ENCODE measurements at places on chromosomes 4 and X. TPM values are rescaled to one million over a fixed set of nuclear protein-coding genes. Genes with fewer than 3 reads are reported as not detected.

Gene ZNF185
- total RNA-seq: 9.4 TPM

DNA sequence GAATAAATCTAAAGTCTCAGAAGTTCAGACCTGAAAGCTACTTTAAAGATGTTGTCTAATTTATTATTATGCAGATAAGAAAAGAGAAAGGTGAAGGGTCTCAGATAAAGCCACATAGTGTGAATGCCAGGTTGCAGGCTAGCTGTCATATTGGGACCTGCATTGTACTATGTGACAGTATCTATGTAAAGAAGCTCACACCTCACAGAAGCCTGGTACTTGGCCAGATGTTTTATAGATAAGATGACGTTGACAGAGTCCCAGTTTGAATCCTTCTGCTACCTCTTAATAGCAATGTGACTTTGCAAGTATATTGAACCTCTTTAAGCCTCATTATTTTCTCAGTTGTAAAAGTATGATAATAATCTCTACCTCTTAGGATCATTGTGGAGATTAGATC lies 227.0 kb downstream of the SPRY1 start:
- no peak for DNase-seq

Gene CCKAR
- total RNA-seq: not detected

DNA sequence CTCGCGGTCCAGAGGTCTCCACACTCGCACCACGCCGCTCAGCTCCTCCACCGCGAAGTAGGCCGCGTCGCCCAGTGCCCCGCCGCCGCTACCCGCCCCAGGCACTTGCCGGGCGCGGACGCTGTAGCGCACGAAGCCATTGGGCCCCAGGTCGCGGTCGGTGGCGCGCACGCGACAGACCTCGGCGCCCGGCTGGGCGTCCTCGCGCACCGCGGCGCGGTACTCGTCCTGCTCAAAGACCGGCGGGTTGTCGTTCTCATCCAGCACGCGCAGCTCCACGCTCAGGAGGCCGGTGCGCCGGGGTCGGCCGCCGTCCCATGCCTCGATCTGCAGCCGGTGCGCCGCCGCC lies 1.4 kb downstream of the DCHS2 start:
- no peak for DNase-seq

Gene AFM
- total RNA-seq: not detected

GRCh38 chrX:43002526-43003203 lies 224.7 kb upstream of the PPP1R2C start:
- DNase-seq: no peak

- DNase-seq: no peak
These were observed 60.7 kb upstream of the PITX2 start for GRCh38 chr4:110683601-110684000.

GRCh38 chr4:3461515-3462291 lies 1.4 kb upstream of the DOK7 start:
- DNase-seq: no peak

- DNase-seq: no peak
These were observed 90.9 kb downstream of the EGF start for GRCh38 chr4:110003401-110004187.

- DNase-seq: no peak
These were observed 6.2 kb downstream of the MYL5 start for GRCh38 chr4:680551-680927.

GRCh38 chr4:89380980-89381379 lies 73.4 kb upstream of the GPRIN3 start:
- DNase-seq: no peak

DNA sequence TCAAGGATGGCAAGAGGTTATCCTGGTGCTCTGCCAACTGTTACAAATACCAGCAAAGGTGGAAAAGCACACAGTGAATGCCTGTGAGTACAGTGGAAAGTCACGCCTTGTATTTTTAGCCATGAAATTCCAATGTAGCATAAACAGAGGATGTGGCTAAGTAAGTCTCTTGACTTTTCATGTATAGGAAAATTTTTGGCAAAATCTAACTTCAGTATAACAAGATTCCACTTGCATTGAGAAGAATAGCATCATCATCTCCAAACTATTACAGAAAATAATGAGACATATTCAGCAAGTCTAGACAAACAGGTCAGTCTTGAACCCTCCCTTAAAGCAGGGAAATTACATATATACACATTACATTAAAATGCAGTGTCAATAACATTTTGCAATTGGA lies 7.9 kb downstream of the SLC10A6 start:
- no peak for DNase-seq

- DNase-seq: no peak
These were observed 4.2 kb downstream of the MYOZ2 start for GRCh38 chr4:119139822-119140252.

DNA sequence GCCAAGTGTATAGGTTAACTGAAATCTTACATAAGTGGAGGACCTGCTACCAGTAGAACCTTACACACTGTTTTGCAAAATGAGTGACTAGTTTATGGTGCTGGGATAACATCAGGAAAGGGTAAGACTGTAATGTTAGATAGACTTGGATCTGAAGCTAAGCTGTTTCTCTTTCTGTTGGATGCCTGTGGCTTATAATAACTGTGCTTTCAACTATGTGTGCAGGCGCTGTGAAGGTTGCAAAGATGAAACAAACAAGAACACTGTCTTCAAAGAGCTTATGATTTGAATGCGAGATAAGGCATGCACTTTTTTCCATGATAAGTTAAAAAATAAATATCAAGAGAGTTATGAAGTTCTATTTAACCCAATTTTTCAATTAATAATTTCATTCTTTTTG lies 34.5 kb upstream of the LCORL start:
- DNase-seq: no peak

Gene GPR119
- not detected for total RNA-seq

Gene H2BW2
- total RNA-seq: not detected

Gene ADGRG4
- 0.29 TPM for total RNA-seq

- no peak for DNase-seq
These were observed 105.0 kb downstream of the TBL1X start for GRCh38 chrX:9569876-9570301.

DNA sequence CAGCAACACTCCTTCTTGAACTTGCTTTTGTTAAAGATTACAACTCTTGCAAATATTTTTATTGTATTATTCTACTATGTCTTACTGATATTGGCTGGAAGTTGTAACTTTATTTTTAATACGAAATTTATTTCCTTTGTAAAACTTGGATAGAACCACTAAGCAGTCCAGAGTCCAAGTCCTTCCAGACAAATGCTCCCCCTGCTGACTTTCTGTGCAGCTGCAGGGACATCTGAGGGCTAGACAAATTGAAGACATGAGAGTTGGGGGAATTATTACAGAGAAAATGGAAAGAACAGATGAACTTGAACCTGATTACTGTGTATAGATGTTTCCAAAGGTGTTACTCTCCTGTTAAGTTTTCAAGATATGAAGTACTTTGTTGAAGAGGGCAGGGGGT lies 238.8 kb downstream of the GRIA3 start:
- no peak for DNase-seq

GRCh38 chrX:30680618-30681017 lies 27.4 kb downstream of the GK start:
- no peak for DNase-seq

Gene PACRGL
- total RNA-seq: 18.4 TPM

DNA sequence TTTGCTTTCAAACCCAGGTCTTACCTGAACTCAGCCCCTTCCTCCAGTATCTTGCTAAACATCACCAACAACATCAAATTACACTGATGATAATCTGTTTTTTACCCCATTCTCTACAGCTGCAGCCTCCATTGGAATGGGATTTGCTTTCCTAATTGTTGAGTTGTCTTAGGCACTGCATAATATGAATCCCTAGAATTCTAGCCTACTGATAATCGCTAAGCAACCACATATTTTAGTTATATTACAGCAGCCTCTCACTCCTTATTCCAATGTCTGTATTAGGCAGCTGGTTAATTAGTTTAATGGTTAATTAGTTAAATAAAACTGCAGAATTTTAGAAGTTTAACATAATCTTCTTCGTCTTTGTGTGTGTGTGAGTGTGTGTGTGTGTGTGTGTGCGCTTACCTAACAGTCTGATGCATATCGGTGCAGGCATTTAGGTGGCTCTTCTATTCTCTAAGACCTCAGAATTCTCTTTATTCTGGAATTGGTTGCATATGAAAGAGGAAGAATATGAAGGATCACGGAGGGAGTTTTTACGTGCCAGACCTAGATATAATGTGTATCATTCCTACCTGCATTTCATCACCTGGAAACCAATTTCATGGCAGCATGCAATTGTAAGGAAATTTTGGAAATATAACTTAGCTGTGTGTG lies 5.3 kb upstream of the COMMD8 start:
- no peak for DNase-seq

Gene NPFFR2
- total RNA-seq: 1.6 TPM

- no peak for DNase-seq
These were observed 28.9 kb downstream of the PDK3 start for GRCh38 chrX:24493740-24494581.

DNA sequence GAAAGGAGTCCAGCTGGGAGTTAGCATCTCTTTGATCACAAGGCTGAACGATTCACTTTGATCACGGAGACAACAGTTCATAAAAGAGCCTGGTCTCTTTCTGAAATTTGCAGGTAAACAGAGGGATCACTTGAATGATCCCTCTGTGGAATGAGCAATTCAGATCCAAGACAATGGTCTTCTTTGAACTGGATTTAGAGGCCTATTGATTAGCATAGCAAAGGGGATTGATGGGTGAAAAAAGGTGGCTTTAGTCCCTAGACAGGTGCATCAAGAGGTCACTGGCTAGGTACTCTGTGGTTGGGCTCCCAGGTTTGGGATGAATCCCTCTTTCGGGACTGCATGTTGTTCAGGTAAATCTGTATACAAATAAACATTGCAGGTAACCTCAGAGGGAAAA lies 223.8 kb upstream of the TAPT1 start:
- DNase-seq: no peak

DNA sequence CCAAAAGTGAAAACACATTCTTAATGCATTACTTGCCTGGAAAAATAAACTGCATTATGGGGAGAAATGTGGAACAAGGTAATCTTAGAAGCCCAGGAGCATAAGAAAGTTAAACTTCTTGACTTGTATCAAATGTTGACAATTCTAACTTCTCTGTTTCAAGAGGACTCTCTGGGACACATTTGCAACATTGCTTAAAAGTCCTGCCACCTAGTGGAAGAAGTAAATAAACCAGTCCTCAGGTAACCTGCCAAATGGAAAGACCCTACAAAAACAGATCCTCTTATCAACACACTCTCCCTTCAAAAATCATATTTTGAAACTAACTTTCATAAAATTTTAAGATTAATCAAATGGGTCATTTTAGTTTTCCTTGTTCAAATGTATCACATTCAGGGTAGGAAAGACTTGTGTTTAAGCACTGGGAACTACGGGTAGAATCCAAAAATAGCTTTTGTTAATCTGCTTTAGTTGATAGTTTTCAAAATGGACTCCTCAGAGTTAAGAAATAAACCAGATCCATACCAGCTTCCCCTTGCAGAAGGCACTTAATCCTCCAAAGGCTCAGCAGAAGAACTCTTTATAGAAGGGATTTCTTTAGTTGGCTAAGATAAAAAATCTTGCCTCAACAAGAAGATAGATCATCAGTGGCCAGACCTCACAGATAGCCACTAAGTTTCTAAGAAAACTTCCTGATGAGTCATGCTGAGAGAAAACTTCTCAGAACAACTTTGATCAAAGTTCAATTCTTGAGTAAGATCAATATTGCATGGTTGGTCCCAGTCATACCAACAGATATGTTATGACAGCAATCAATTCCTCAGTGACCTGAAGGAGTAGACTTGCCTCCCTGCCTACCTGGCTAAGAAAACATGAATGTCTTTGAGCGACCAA lies 141.7 kb downstream of the HHIP start:
- DNase-seq: peak; percentile 27

DNA sequence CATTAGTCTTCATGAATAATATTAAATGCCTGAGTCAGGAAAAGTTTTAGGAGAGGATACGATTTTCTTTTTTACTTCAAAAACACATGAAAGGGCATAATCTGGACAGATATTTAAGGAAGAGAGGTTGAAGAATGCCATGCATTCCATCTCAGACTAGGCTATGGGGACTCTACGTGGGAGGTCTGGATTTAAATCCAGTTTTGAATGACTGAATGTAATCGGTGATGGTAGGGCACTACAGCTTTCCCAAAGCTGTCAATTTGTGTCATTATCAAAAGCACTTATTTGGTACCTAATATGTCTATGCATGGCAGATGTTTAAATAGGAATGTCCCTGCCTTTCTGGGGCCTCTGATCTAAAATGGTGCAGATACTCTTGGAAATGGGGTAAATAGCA lies 59.3 kb upstream of the RPL34 start:
- DNase-seq: no peak

DNA sequence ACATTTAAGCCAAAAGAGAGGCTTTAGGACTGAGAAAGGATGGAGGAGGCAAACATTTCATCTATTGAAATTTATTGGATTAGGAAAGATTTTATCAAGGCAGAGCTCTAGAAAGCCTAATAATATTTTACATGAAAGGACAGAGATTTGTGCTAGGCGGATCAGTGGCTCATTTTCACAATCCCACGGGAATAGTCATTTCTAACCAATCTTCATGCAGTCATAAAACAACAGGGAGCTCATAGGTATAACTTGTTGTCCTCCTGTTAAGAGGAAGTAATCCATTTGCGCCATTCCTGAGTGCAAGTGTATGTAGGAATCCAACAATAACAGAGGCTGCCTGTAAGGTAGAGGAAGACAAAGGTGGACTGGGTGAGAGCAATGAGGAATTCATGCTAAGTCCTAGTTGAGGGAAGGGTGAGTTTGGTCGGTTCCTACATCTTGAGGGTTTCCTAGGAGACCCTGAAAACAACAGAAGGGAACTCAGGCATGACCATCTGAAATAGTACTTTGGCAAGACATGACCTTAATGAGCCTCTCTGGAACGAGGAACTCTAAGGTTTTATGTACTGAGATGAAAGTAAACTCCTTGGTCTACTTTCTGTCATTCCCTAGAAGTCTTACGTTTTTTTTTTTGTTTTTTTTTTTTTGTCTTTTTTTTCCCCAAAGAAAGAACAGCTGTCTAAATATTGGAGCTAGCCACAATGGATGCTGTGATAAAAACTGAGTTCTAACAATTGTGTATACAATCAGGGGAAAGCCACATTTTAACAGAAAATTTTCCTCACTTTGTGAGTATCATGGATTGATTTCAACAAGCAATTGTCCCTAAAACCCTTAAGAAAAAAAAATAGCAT lies 89.7 kb downstream of the GEMIN8 start:
- no peak for DNase-seq

- DNase-seq: peak; percentile 18
These were observed 219.0 kb downstream of the TLL1 start for GRCh38 chr4:166091912-166092510.

Gene ETDB
- not detected for total RNA-seq

Gene UCP1
- total RNA-seq: not detected

- DNase-seq: no peak
These were observed 125.3 kb downstream of the SOWAHB start for GRCh38 chr4:76772498-76773106.

Gene PABPC1L2A
- not detected for total RNA-seq

Gene GPRASP3
- total RNA-seq: 3.6 TPM

GRCh38 chrX:18891548-18891945 lies 92.4 kb downstream of the PHKA2 start:
- DNase-seq: no peak

Gene BMX
- 24.9 TPM for total RNA-seq
